Stimulated activated effector memory CD8-positive, alpha-beta T cell treated with anti-CD3 and anti-CD28 coated beads, Interleukin-12 subunit alpha, Interleukin-12 subunit beta, amount 100 ng/mL, for 72 hours (primary cell): ENCODE measurements at places on chromosomes 2 and 18.

- no peak for DNase-seq
Measured at GRCh38 chr18:39296293-39296888, 1730.8 kb upstream of the CELF4 start.

DNA sequence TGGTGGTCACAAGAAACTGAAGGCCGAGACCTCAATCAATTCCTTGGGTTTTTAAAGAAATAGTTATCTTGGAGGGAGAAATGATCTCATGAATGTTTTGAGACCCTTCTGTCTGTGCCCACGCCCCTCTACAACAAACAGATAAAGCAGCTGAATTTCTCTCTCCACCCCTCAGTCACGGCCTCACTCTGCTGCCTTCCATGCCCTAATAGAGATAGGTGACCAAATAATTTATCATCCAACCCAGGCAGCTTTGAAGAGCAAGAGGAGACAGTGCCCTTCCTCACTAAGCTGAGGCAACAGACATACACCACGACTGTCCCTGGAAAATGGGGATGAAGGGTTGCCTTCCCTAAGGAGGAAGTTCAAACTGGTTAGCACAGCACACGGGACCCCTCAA lies 71.2 kb downstream of the LBH start:
- DNase-seq, result no peak

- no peak for DNase-seq
Measured at GRCh38 chr2:241161646-241162281, 11.5 kb downstream of the PPP1R7 start.

DNA sequence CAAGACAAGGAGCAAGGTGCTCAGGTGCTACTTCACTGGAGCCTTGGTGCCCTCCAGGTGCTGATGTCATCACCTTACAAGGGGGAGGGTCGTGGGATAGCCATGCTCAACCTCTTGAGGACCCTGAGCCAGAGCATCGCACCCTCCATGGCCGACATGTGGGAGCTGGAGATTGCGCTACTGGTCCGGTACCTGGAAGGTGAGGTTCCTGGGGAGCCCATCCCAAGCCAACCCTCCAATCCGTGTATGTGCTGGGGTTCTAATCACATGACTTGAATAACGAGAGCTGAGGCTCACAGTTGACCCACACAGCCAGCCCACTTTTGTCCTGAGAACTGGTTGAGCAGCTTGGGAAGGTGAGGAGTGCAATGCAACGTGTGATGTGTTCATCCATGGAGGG lies 25.9 kb downstream of the MROH2A start:
- DNase-seq, result no peak

GRCh38 chr2:24945907-24946306 lies 25.8 kb downstream of the DNAJC27 start:
- no peak for DNase-seq
